NCI-H774 (cell line): ENCODE measurements at places on chromosomes 3 and 15.

GRCh38 chr15:37289109-37289765, 188.9 kb upstream of the MEIS2 start:
- no peak for DNase-seq

DNA sequence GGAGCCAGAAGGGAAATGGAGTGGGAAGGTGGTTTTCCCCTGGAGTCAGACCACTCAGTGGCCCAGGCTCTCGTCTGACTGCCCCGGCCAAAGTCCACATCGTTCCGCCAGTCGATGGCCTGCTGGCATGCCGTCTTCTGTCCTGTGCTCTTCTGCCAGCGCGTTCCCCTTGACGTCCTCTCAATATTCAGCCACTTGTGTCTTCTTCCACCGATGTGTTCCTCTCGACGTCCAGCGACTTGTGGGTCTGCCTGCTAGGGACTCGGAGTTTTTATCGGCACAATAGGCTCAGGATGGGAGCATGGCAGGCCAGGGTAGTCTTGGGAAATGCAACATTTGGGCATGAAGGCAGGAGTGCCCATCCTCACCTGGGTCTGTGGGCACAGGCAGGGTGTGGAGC, 542.5 kb upstream of the LMCD1 start:
- DNase-seq: no peak

GRCh38 chr3:58102976-58103451, 94.8 kb downstream of the FLNB start:
- no peak for DNase-seq

DNA sequence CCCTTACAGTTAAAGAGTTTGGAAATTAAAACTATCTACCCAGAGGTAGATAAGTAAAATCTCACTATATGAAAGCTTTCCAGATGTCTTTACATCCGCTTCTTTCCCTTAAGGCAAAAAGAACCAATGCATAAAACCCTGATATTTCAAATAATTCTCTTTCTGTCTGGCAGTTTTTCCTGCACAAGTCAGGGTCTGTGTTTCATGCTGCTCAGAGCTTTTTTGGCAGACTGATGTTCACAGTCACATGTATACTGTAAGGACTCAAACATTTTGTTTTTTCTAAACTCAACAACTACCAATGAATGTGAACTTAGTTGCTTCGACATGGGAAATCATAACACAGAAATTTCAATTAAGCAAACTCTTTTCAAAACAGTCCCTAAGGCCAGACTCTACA, 988.4 kb downstream of the EPHA3 start:
- no peak for DNase-seq

GRCh38 chr15:79678032-79678701, 218.6 kb downstream of the MTHFS start:
- no peak for DNase-seq

DNA sequence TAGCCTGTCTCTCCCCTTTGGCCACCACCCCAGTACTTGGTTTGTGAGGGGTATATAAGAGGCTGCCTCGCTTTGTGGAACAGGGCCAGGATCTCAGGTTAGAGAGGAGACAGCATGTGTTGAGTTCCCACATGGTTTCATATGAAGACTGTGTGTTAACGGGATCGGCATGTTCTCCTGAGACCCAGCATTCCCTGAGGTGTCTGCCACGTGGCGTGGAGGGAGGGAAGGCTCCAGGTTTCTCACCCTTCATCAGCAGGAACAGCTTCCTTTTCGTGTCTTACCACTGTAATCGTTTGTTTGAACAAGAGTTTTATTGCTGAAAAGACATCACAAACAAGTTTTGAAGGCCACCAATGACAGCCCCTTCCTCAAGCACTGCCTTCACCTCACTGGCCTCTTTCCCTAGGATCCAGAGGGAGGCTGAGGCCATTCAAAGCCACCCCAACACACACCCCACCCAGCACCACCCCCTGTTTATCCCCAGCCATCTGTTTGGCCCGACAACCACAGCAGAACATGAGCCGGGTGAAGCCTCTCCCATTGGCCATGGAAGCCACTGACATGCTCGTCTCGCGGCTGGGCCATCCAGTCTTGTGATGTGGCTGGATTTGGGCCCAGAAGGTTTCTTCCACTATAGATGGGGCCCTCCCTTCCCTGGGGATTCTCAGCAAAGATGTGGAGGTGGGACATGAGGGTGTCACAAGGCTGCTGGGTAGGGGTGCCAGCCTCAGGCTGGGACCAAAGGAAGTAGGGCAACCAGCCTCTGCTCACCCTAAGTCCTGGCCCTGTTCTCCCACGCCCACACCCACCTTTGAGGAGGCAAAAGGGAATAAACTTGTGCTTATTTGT, 10.0 kb downstream of the BHLHE40 start:
- DNase-seq: no peak

GRCh38 chr15:92576597-92577200, 78.9 kb downstream of the FAM174B start:
- no peak for DNase-seq

DNA sequence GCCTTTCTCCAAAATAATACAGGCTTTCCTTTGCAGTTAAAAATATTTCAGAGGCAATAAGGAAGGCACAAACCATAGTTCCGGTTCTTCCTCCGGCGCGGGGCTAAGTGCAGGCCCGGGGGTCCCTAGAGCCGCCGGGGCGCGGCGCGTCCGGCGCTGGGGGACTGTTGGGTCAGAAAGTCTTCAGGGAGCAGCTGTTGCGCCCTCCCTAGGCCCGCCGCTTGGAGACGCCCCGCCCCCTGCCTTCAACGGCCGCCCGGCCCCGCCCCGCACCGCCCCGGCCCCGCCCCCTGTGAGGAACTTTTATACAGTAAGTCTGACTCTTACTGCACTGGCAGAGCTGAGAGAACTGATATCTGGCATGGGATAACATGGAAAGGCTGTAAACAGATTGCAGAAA, 283.1 kb upstream of the ARL6 start:
- DNase-seq: no peak

DNA sequence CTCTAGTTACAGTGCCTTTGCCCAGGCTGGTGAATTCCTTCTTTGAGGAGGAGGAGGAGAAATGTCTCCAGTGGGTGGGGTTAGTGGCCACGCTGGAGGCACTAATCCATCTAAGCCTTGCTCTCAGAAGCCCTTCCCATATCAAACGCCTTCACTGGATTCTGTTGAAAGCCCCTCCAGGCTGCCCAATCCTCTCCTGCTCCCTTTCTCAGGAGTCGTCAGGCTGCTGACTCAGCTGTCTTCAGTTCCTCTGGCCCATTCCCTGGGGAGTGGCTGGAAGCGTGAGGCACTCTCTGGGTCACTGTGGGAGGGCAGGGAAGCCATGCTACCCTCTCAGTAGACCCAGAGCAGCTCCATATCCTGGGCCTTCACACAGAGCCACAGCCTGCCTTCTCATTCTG, 2.7 kb downstream of the AP2M1 start:
- DNase-seq: no peak

GRCh38 chr3:134903837-134904236, 108.8 kb downstream of the EPHB1 start:
- no peak for DNase-seq

DNA sequence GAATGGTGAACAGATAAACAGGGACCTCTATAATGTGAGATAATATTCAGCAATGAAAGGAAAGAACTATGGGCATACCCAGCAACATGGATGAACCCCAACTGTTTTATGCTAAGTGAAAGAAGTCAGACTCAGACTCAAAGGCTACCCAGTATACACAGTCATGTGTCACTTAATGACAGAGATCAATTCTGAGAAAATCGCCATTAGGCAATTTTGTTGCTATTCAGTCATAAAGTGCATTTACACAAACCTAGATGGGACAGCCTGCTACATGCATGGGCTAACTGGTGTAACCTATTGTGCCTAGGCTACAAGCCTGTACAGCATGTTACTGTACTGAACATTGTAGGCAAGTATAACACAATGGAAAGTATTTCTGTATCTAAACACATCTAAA, 76.5 kb downstream of the B3GNT5 start:
- DNase-seq: no peak

DNA sequence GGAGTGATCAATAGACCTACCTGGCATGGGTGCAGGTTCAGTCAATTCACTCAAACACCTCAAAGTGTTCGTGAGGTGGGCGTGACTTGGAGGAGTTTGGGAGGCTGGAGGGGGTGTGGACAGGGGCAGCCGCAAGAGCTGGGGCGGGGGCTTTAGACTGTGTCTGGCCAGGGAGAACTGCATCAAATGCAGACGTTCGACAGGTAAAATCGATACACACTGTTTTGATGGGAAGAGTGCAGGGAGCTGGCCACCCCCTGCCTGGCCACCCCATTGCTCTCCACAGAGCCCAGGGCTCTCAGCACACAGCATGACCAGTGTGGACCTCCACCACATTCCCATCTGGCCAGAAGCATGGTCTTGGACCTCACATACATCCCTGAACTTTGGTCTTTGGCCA, 412.1 kb downstream of the OCA2 start:
- DNase-seq: no peak

DNA sequence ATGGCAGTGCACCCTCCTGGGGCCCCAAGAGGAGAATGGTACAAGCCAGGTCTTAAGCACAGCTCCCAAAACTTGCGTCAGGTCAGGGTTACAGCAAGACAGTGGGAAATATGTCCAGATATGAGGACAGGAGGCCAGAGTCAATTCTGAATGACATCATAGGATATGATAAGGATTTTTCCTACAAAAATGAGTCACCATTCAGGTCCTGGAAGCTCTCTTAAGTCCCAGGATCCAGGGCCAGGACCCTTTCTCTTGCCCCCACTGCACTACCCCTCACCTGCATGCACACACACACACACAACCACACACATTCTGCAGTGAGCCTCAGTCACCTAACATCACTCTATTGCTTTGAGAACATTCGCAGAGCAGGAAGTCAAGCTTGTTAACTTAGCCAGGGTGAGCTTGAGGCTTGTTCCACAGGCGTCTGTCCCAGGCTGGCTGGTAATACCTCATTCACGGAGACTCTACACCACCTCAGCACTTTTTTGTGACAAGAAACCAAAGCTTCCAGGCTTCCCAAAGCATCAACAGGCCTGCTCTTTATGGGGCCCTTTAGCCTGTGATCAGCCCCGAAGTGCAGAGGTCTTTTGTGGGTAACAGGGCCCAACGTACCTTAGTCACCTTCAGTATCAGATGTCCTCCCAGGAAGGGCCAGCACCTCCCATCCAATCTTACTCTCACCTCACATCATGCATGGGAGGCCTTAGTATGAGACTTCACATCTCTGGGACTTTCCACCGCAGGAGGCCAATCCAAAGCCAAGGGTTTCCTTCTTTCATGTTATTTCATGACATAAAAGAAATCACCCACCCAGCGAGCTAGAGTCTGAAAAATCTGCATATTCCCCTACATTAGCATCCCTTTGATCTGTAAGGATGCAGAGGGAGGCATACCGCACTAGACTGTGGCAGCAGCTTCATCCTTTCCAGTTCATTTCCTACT, 74.0 kb upstream of the LIPC start:
- no peak for DNase-seq

DNA sequence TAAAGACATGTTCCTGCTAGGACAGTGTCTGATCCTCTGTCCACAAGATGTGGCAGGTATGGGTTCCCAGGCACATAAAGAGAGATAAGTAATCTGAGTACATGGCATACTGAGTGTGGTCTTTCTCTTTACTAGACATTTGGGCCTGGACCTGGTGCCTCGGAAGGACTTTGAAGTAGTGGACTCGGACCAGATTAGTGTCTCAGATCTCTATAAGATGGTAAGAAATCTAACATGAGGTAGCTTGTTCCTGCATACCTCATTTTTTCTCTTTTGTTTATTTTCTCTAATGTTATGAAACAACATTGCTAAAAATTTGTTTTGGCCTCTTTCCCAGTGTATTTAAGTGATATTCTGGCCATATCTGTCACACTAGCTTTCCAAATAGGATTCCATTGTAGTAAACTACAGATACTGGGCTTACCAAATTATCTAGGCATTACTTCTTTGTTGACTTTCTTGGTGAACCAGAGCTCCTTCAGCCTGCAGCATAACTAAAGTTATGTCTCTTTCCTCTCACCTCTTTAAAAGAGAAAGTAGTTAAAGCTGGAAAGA, 309.8 kb upstream of the MANF start:
- no peak for DNase-seq

GRCh38 chr15:44711743-44712345, 527 bp downstream of the B2M start:
- no peak for DNase-seq

DNA sequence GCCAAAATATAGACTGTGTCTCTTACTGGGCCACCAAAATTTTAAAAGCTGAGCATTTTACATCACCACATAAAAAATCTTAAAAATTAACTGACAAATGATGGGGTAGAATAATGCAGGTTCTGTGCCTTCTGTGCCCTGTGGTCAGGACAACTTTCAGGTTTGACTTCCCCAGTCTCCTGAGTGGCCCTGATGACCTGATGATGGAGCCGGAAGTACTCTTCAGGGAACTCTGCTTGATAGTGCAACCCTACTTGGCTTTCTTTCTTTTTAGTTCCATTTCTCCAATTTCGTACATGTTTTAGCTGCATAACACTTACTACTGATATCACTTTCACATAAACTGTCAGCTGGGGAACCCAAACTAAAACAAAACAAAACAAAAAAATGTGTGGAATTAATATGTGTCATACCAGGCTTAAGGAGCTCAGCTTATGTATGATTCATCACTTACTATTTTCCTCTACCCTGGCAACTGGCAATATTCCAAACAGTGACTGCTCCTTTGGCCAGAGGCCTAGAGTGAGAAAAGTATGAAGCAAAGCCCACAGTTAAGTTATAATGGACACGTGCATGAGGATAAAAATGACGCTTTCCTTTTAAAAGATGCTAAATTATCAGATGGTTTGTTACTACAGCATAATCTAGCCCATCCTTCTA, 194.3 kb downstream of the BCHE start:
- peak; percentile 63 for DNase-seq

DNA sequence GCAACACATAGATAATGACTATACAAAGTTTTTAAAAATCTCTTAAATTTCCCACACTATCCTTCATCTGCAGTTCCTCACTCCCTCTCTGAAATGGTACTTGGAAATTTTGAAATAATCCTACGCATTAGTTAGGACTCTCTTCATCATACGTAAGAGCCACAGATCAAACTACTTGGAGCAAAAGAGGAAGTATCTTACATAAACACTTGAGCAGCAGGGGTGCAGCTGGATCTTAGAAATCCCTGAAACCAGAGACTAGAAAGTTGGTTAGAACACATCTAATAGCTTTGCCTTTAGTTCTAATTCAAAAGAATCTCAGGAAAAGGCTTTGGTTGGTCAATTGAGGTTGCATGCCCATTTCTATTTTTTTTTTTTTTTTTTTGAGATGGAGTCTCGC, 38.8 kb upstream of the ZNF445 start:
- DNase-seq: no peak

- DNase-seq: no peak
These were observed 984.2 kb downstream of the SQOR start for GRCh38 chr15:46618984-46619383.

DNA sequence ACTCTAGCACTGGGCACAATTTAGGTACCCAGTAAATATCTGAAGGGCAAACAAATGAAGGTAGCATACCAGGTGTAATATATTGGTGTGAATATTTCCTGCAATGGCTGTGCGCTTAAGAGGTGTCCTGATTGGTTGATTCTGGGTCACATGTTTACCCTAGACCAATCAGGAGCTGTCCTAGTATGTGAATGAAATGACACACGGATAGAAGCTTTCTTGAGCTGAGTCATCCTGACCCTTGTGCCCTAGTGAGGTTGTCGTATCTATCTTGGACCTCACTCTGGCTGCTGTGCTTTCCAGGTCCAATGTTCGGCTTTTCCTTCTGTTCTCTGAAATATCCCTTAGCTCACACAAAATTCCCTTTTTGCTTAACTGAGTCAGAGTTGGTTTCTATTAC, 58.1 kb upstream of the FOXP1 start:
- no peak for DNase-seq
